ENCODE measurements at places on chromosomes 6 and 20. TPM values are rescaled to one million over a fixed set of nuclear protein-coding genes. Genes with fewer than 3 reads are reported as not detected.

GRCh38 chr6:39273406-39273821 is 40.8 kb downstream of the KCNK17 start:
- H3K4me3 ChIP-seq = no peak overlapping the region
- H3K27me3 ChIP-seq = no peaks in the 10 kb centered on the region
- no peaks in the 10 kb centered on the region for H3K36me3 ChIP-seq
- no peaks in the 10 kb centered on the region for H3K4me1 ChIP-seq
- DNase-seq = no peak

GRCh38 chr6:163641706-163642105 is 227.2 kb downstream of the QKI start:
- DNase-seq = no peak
- no peaks in the 10 kb centered on the region for H3K27me3 ChIP-seq
- H3K4me3 ChIP-seq = no peak overlapping the region
- no peaks in the 10 kb centered on the region for H3K36me3 ChIP-seq

DNA sequence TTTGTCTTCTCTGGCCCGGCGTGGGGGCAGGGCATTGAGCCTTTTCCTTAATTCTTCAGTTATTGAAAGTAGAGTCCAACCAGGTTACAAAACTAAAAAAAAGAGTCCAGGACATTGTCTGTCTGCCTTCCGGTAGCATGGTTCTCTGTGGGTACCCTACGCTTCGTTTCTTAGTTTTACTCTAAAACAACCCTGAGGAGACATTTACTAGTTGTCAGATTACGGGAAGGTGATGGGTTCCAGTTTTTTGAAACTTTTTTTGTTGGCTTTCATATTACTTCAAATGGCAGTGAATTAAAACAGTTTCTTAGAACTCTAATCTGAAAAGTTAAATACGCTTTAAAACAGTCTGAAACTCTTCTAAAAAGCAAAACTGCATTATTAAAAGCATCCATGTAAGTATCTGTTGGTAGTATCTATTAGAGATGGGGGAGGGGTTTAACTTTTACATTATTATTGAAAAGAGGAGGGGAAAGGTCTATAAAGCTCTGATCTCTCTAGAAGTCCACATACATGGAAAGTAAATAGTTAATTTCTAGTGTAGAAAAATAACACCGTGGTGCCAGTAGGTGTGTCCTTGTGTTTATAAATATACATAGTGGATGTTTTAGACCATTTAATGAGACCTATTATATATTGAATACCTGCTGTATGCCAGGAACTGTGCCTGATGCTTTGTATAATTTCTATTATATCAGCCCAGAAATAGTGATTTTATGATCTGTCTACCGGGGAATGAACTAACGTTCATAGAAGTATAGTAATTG is 2.2 kb downstream of the BICRAL start:
- H3K4me1 ChIP-seq = peaks cover 45% of the 10 kb centered on the region
- no peaks in the 10 kb centered on the region for H3K27me3 ChIP-seq
- peak overlapping the region; percentile 89 for H3K4me3 ChIP-seq
- peaks cover 10% of the 10 kb centered on the region for H3K36me3 ChIP-seq
- H3K27ac ChIP-seq = peak overlapping the region; percentile 100
- DNase-seq = no peak

- H3K27ac ChIP-seq = no peak overlapping the region
- no peaks in the 10 kb centered on the region for H3K27me3 ChIP-seq
- H3K36me3 ChIP-seq = no peaks in the 10 kb centered on the region
- no peaks in the 10 kb centered on the region for H3K4me1 ChIP-seq
- DNase-seq = no peak
These were observed 93.4 kb downstream of the SLC22A23 start for GRCh38 chr6:3363296-3364025.

- peak overlapping the region; percentile 26 for H3K4me3 ChIP-seq
- H3K4me1 ChIP-seq = peaks cover 12% of the 10 kb centered on the region
- H3K36me3 ChIP-seq = no peaks in the 10 kb centered on the region
- H3K27ac ChIP-seq = no peak overlapping the region
These were observed 7.0 kb downstream of the MUC21 start for GRCh38 chr6:30990422-30991086.

DNA sequence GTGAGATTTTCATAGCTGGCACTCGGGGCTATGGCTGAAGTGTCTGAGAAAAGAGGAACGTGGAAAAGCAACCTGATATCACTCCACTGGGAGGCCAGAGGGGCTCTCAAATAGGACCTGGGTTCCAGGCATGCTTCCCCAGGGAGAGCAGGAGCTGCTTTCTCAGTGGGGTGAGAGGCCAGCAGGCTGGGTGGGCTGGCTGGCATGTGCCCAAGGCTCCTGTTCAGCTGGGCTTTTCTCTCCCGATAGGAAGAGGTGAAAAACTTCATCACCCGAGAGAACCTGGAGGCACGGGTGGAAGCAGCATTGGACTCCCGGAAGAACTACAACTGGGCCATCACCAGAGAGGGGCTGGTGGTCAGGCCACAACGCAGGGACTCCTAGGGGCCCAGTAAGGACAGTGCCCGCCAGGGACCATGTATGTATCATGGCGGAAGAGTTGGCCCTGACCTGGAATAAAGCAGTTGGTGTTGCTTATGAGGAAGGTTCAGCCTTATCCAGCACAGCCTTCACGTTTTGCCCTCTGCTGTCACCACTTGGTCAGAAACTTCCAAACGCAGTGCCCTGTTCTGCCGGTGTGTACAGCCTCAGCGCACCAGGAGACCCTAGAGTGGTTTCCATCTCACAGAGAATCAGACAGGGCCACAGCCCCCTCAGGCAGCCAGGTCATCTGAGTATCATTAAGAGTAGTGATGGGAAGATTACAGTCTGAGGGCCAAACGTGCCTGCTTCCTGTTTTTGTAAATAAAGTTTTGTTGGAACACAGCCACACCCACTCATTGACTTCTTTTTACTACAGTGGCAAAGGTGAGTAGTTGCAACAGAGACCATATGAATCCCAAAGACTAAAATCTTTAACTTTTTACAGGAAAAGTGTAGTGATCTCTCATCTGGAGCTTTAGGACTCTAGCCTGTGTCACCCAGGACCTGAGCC is 1.9 kb downstream of the MRPS26 start:
- no peak overlapping the region for H3K4me3 ChIP-seq
- DNase-seq = no peak
- H3K4me1 ChIP-seq = peaks cover 11% of the 10 kb centered on the region
- H3K27me3 ChIP-seq = no peaks in the 10 kb centered on the region
- H3K27ac ChIP-seq = no peak overlapping the region
- peaks cover 5% of the 10 kb centered on the region for H3K36me3 ChIP-seq

DNA sequence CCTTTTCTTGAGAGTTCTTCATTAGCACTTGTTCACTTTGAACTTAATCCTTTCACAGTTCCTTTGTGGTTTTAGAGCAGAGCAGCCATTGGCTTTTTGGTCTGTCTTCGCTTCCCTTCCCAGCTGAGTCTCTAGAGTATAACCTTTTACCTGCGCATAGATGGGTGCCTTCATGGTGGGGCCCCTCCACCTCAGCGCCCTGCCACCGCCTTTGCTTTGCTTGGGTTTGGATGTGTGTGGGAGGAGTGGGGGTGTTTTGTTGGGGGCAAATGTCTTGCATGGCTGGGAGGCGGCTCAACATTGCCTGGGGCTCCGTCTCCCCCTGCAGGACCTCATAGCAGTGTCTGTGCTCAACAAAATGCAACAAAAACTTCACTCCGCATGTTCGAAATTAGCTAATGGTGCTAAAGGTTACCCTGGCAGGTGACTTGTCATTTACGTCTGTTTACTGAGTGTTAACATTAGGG is 11.9 kb downstream of the PYGB start:
- DNase-seq = peak; percentile 40
- no peaks in the 10 kb centered on the region for H3K4me1 ChIP-seq
- no peaks in the 10 kb centered on the region for H3K36me3 ChIP-seq
- no peaks in the 10 kb centered on the region for H3K27me3 ChIP-seq

GRCh38 chr6:73796881-73797280 is 100.9 kb downstream of the CD109 start:
- H3K27me3 ChIP-seq = no peaks in the 10 kb centered on the region
- no peaks in the 10 kb centered on the region for H3K4me1 ChIP-seq
- H3K36me3 ChIP-seq = no peaks in the 10 kb centered on the region

- no peak for DNase-seq
- H3K36me3 ChIP-seq = no peaks in the 10 kb centered on the region
- H3K27ac ChIP-seq = no peak overlapping the region
- no peaks in the 10 kb centered on the region for H3K4me1 ChIP-seq
These were observed 261.5 kb downstream of the KIF16B start for GRCh38 chr20:16311756-16312155.

- no peak for DNase-seq
- H3K27ac ChIP-seq = no peak overlapping the region
- H3K4me3 ChIP-seq = no peak overlapping the region
- H3K36me3 ChIP-seq = no peaks in the 10 kb centered on the region
- H3K27me3 ChIP-seq = no peaks in the 10 kb centered on the region
- no peaks in the 10 kb centered on the region for H3K4me1 ChIP-seq
These were observed 429.1 kb downstream of the HTR1B start for GRCh38 chr6:77034161-77034560.

DNA sequence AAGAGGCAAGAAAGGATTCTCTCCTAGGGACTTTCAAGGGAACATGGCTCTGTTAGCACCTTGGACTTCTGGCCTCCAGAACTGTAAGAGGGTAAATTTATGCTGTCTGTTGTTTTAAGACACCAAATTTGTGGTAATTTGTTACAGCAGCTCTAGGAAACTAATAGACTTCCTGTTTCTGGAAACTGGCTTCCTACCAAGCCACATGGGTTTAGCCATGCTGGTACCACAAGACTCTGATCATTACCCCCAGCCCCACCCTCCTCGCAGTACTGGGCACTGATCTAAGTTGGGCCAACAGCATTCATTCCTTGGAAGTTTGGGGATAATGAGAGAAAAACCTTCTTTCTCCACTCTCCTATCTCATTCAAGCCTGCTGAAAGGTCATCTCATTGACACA is 109.5 kb upstream of the SMLR1 start:
- no peak overlapping the region for H3K4me3 ChIP-seq
- no peaks in the 10 kb centered on the region for H3K36me3 ChIP-seq
- no peaks in the 10 kb centered on the region for H3K27me3 ChIP-seq
- DNase-seq = no peak
- H3K4me1 ChIP-seq = no peaks in the 10 kb centered on the region

DNA sequence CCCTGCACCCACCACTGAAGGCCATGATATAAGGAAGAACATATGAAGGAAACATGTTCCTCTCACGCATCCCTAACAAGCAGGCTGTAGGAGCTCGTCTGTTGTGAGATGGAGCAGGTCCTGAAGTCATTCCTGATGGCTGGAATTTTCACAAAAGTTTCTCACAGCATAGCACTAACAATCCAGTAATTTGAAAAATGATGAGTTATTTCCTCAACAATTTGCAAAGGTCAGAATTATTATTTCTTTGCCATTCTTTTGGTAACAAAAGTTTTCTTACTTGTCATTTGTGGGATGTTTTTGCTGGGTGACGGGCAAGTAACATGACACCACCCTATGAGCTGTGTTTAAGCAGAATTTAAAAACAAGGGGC is 27.6 kb upstream of the FRMD1 start:
- no peaks in the 10 kb centered on the region for H3K36me3 ChIP-seq
- DNase-seq = no peak
- H3K27me3 ChIP-seq = no peaks in the 10 kb centered on the region
- no peak overlapping the region for H3K4me3 ChIP-seq
- no peaks in the 10 kb centered on the region for H3K4me1 ChIP-seq

- DNase-seq = no peak
- H3K4me3 ChIP-seq = peak overlapping the region; percentile 29
- H3K27ac ChIP-seq = peak overlapping the region; percentile 62
- H3K27me3 ChIP-seq = no peaks in the 10 kb centered on the region
- peaks cover 57% of the 10 kb centered on the region for H3K4me1 ChIP-seq
These were observed 18.8 kb downstream of the TOP1 start for GRCh38 chr20:41047279-41047974.

GRCh38 chr20:60054716-60055634 is 96.8 kb downstream of the CDH26 start:
- peak overlapping the region; percentile 41 for H3K4me3 ChIP-seq
- peaks cover 46% of the 10 kb centered on the region for H3K4me1 ChIP-seq
- H3K27ac ChIP-seq = no peak overlapping the region
- no peaks in the 10 kb centered on the region for H3K27me3 ChIP-seq

- H3K4me3 ChIP-seq = no peak overlapping the region
- no peak for DNase-seq
- H3K36me3 ChIP-seq = no peaks in the 10 kb centered on the region
- H3K4me1 ChIP-seq = no peaks in the 10 kb centered on the region
These were observed 187.7 kb downstream of the PDE7B start for GRCh38 chr6:136039185-136039584.

DNA sequence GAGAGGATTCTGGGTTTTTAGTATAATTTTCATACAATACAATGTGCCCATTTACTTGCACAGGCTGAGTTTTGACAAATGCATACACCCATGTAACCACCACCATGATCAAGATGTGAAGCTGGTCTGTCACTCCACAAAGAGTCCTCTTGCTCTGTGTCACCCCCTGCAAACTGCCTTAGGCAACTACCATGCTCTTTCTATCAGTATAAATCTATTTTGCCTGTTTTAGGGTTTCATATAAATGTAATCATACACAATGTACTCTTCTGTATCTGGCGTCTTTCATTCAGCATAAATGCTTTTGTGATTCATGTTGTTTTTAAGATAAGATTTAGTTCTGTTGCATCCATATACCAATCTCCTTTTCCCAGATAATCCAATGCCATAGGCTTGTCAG is 181.9 kb upstream of the KCNG1 start:
- H3K36me3 ChIP-seq = no peaks in the 10 kb centered on the region
- H3K27ac ChIP-seq = no peak overlapping the region
- no peaks in the 10 kb centered on the region for H3K27me3 ChIP-seq
- H3K4me1 ChIP-seq = no peaks in the 10 kb centered on the region
- no peak overlapping the region for H3K4me3 ChIP-seq

DNA sequence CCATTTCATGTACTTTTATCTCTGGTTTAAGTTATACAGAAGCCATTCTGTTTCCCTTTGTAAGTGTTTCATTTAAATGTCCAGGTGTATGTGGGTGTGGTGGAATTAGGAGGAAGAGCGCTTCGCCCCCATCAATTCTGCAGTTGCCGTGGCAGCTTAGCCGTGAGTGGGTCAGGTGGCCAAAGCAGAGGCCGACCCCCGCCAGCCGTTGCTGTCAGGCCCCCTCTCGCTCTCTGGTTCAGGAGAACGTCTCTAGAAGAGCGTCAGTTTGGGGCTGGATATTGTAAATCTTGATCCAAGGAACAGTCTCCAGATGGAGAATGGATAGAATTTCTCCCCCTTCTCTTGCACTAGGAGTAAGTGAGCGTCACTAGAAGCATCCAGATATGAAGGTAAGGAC is 367.4 kb downstream of the FOXA2 start:
- no peaks in the 10 kb centered on the region for H3K36me3 ChIP-seq
- no peak overlapping the region for H3K4me3 ChIP-seq
- no peaks in the 10 kb centered on the region for H3K4me1 ChIP-seq
- DNase-seq = no peak
- H3K27ac ChIP-seq = no peak overlapping the region

- H3K27ac ChIP-seq = no peak overlapping the region
- H3K27me3 ChIP-seq = no peaks in the 10 kb centered on the region
- no peak for DNase-seq
- no peaks in the 10 kb centered on the region for H3K36me3 ChIP-seq
These were observed 245.5 kb upstream of the TAB2 start for GRCh38 chr6:149071997-149072396.

CTAGE9 gene
- total RNA-seq = not detected

ITPR3 gene
- 41.4 TPM for total RNA-seq

HLA-DQB2 gene
- total RNA-seq = not detected

MAP7 gene
- 0.32 TPM for total RNA-seq

MAP3K5 gene
- 25.7 TPM for total RNA-seq

TBXT gene
- not detected for total RNA-seq

TAGAP gene
- total RNA-seq = 84.0 TPM

TSHZ2 gene
- total RNA-seq = 18.7 TPM

BPIFB1 gene
- not detected for total RNA-seq

FOXQ1 gene
- total RNA-seq = not detected

HSPA12B gene
- total RNA-seq = not detected

WFDC2 gene
- not detected for total RNA-seq

TGM3 gene
- total RNA-seq = not detected

GNRH2 gene
- 0.88 TPM for total RNA-seq

SLC12A5 gene
- not detected for total RNA-seq

Data from naive thymus-derived CD4-positive, alpha-beta T cell (primary cell).